NCI-H2107 (cell line): ENCODE measurements at places on chromosomes 5 and 9.

GRCh38 chr5:6493681-6494454 is 45.2 kb downstream of the UBE2QL1 start:
- DNase-seq: no peak

GRCh38 chr9:128115187-128116103 is 12.1 kb downstream of the PTGES2 start:
- no peak for DNase-seq

DNA sequence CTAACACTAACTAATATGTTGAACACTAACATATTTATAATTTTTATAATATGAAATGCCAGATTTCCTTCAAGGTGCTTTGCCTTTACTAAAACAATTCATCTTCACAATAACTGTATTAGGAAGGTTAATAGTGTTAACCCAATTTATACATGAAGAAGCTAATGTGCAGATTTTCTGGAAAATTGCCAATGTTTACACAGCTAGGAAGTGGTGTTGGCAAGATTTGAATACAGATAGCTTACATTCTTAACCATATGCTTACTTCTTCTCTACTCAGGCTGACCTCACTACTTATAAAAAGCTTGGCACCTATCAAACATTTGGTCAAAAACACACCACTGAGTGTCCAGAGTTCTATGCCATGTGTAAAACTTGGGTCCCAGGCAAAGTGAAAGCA is 445.4 kb upstream of the ITGA1 start:
- DNase-seq: no peak

- no peak for DNase-seq
Observed at GRCh38 chr5:138282920-138283742, 8.7 kb upstream of the GFRA3 start.

GRCh38 chr5:53834500-53834899 is 274.1 kb downstream of the NDUFS4 start:
- no peak for DNase-seq

- no peak for DNase-seq
Observed at GRCh38 chr5:90345684-90346083, 63.9 kb downstream of the CETN3 start.
